ENCODE measurements at places on chromosomes 16 and 17.

DNA sequence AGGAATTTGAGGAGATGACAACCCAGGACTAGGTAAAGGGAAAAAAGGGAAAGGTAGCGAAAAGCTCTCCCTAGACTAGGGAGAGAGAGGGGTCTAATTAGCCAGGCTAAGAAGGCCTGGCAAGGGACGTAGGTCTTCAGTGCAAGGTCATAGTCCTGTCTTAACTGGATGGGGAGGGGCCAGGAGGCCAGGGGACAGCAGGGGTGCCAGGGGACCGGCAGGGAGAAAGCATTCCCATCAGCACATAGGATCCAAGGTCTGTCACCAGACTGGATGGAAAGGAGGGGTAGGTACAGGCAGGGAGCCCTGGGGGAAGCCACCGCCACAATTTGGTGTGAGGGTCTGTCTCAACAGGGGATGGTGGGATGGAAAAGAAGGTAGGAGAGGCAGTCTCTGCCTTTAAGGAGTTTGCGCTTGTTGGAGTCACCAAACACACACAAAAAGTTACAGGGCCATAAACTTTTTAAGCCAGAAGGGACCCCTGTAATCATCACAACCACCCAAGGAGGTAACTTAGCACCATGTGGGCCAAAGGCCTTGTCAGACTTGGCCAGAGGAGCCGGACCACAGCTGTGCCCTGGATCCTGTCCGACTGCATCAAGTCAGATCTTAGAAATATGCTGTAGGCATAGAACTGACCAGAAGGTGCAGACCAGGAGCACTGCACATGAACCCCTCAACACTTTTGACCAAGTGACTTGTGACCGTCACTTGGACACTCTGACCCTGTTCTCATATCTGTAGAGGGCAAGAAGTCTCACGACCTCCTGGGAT lies 10.0 kb downstream of the AXIN2 start:
- DNase-seq, result no peak

GRCh38 chr16:9075299-9076071 lies 16.0 kb upstream of the HAPSTR1 start:
- no peak for DNase-seq

GRCh38 chr16:81553814-81554675 lies 109.4 kb downstream of the CMIP start:
- no peak for DNase-seq

DNA sequence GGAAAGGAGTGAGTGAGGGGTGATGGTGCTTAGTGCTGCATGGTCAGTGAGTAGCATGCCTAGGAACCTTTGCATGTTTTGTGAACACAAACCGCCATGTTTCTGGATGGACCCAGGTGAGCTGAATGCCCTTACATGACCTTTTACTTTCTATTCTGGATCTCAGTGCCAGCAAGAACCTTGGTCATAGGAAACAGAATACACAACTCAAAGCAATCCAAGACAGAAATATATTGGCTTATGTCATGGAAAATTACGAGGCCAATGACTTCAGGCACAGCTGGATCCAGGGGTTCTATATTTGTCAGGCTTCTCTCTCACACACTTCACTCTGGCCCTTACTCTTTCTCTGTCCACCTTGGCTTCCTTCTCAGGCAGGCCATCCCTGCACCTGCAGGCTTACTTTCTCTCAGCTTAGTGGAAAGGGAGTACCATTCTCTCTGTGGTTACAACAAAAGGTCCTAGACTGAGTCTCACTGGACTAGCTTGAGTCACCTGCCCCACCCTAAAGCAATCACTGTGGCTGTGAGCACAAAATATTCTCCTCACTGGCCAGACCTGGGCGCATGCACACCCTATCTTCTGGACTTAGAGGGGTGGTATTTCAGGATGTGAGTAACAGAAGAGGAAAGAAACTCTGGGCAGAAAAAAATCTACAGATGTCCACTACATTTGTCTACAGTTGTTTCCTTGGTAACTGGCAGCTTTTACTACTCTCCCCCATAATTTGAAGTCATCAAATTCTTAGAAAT lies 20.4 kb upstream of the CPNE2 start:
- DNase-seq, result no peak

GRCh38 chr16:27431773-27432532 lies 30.0 kb downstream of the IL21R start:
- DNase-seq, result no peak

DNA sequence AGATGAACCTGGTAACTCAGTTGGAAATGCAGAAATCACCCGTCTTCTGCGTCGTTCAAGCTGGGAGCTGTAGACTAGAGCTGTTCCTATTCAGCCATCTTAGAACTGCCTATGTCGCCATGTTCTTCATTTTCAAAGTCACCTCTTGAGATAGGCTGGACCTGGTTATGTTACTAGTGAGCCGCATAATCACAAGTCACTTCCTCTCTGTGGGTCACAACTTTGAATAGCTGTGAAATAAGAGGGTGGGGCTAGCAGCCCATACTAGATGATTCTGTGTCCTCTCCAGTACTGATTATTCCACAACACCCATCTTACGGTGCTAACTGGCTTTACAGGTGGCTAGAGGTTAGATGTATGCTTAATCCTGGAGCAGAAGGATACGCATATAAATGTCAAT lies 74.2 kb downstream of the VPS53 start:
- DNase-seq, result no peak

- no peak for DNase-seq
These were observed 593.8 kb downstream of the MAF start for GRCh38 chr16:79006765-79007164.

GRCh38 chr17:7094652-7095019 lies 14.6 kb upstream of the CLEC10A start:
- no peak for DNase-seq

GRCh38 chr17:1796800-1797199 lies 32.9 kb downstream of the SMYD4 start:
- DNase-seq, result no peak

- DNase-seq, result no peak
These were observed 404.6 kb downstream of the SOX9 start for GRCh38 chr17:72525225-72526015.

- no peak for DNase-seq
These were observed 18.4 kb downstream of the TBX4 start for GRCh38 chr17:61470530-61471136.

DNA sequence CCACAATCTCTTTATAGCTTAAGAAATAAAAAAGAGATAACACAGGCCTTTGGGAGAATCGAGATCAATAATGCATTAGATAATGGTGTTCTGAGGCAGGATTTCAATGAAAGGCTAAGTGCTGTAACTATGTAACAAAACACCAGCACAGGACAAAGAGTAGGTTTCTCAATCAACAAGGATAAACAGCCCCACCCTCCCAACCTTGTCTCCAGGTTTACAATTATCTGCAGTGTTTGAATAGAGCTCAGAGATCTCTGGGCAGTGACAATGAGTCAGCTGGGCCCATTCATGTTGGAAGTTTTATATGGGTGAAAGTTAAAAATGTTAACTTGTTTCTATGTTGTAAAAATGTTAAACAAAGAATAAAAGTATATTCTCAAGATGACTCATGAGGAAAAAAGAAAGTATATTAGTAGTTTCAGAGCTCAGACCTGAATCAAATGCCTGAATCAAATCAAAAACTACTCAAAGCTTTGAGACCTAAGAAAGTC lies 17.0 kb upstream of the KRT20 start:
- no peak for DNase-seq

- DNase-seq, result no peak
These were observed 40.9 kb downstream of the SLFN5 start for GRCh38 chr17:35283767-35284166.

- DNase-seq, result no peak
These were observed 246.6 kb upstream of the MAF start for GRCh38 chr16:79847101-79847500.

- DNase-seq, result no peak
These were observed 3.4 kb downstream of the TMEM11 start for GRCh38 chr17:21210411-21211076.

DNA sequence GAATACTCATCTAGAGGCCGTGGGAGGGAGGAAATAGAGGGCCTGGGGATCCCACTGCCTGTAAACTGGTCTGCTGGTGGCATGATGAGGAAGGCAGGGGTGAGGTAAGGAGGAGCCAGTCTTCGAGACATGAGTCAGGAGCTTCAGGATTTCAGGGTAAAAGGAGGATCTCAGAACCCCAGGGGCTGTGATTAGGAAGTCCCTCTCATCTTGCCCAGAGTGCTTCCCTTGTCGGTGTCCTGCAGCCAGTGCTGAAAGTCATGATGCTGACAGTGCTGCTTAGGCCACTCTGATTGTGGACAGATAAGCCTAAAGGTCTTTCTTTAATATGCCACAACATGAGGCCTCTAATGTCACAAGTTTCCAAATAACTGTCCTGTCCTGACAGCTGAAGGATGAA lies 29.6 kb downstream of the COG4 start:
- no peak for DNase-seq

DNA sequence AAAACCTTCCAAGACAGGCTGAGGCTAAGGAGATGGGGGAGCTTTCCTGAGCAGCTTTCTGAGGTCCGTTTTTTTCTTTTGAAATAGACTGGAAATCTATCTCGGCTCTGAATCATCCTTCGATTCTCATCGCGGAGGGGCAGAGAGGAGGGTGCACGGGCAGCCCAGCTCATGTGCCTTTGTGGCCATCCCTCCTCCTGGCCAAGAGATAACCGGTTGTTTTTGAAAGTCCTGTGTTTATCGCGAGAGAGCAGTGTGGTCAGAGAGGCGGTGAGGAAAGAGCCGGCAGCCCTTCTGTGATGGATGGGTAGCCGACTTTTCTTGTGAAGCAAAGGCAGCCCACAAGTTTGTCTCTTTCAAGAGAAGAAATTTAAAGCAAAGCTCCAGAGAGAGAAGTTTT lies 191.6 kb downstream of the CCDC182 start:
- no peak for DNase-seq
